Fibroblast of skin of abdomen (primary cell): ENCODE measurements at places on chromosomes 6 and 20.

GRCh38 chr6:37319856-37320480, 33.8 kb upstream of the RNF8 start:
- DNase-seq, result peak; percentile 32

DNA sequence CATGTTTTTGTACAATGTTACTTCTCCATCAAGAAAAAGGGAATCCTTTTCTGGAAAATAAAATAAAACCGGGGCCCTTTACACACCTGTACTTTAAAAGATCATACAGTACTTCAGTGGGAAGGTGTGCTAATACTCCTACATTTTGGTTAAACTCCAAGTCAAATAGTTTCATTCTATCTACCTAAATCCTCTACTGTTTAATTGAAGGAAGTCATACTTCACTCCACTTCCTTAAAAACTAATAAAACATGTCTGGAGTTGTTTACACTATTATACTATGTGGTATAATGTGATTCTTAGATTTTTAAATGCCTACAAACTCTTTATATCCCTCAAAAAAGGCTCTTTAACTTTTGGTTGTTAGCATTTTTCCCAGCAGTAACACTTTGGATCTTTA, 18.6 kb upstream of the HBS1L start:
- DNase-seq, result no peak

DNA sequence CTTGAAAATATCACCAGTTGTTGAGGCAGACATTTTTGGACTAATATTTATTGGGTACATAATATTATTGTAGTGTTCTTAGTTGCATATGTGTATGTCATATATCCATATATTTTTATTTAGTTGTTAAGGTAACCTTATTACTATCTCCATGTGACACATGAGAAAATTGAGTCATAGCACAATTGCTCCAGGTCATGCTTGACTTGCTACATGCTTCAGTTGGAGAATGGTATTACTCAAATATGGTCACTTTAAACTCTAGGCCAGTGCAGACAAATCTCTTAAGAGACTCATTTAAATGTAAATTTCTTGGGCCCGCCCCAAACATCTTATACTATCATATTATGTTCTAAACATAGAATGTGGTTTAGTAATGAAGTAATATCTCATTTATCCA, 246.1 kb downstream of the RIMS1 start:
- no peak for DNase-seq

DNA sequence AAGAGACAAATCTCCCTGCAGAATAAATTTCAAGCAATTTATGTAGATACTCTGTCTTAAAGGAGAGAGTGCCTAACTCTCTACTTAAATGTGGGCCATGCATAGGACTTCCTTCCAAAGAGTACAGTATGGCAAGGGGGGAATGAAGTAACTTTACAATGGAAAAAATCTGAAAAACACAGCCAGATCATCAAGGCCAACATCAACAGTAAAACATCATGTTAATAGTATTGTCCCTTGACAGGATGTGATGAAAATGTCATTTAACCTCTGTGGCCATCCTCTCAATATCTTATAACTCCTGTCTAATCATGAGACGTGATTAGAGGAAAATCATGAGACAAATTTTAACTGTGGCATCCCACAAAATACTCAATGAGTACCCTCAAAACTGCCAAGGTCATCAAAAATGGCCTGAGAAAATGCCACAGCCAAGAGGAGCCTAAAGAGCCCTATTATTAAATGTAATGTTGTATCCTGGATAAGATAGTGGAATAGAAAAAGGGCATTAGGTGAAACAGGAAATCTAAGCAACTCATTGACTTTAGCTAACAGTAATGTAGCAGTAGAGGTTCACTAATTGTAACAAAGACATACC, 47.5 kb downstream of the CNBD2 start:
- DNase-seq, result no peak

- no peak for DNase-seq
These were observed 48.9 kb upstream of the IYD start for GRCh38 chr6:150319924-150320323.

DNA sequence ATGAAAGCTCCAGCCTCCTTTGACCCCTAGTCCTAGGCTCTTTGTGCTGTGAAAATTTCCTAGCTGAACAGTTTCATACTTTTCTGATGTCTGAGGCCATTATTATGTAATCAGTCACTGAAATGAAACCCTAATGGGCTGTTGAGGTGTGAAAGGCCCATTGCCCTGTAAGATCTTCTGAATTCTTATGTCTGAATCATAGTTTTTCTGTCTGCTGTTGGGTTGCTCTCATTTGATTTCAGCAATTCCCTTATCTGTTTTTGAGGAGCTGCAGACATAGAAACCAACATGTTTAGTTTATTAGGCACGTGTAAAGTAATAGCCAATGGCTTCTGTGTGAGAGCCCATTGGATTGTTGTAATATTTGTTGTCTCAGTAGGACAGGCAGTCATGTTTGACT, 118.1 kb downstream of the EYA4 start:
- peak; percentile 10 for DNase-seq

- no peak for DNase-seq
These were observed 6.9 kb downstream of the OLIG3 start for GRCh38 chr6:137487181-137487868.

GRCh38 chr6:164408868-164409267, 900.5 kb downstream of the C6orf118 start:
- DNase-seq, result no peak

DNA sequence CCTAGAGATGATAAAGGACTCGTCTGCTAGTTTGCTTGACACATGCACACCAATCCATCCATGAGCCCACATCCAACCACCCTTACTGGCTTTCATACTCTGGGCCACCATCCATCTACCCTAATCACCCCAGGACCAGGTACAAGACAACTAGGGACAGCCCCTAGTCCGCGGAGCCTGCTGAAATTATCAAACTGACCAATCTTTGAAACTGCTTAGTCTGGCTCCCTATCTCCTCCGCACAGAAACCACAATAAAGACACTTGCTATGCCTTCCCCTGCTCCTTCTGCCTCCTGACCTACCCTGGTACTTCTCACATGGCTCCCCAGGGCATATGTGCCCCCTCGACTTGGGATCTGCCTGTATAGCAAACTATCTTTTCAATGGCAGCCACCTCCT, 33.1 kb downstream of the PXDC1 start:
- DNase-seq, result no peak

- no peak for DNase-seq
These were observed 25.0 kb downstream of the TTK start for GRCh38 chr6:80029470-80029869.
